ENCODE measurements at places on chromosomes 16 and 17.

GRCh38 chr16:18983565-18984434 lies at the start of gene TMC7:
Gene TMC7 (plus strand): TSS chr16:18983934. CDS start chr16:18984064, 130 bp downstream.
- no peak for DNase-seq

DNA sequence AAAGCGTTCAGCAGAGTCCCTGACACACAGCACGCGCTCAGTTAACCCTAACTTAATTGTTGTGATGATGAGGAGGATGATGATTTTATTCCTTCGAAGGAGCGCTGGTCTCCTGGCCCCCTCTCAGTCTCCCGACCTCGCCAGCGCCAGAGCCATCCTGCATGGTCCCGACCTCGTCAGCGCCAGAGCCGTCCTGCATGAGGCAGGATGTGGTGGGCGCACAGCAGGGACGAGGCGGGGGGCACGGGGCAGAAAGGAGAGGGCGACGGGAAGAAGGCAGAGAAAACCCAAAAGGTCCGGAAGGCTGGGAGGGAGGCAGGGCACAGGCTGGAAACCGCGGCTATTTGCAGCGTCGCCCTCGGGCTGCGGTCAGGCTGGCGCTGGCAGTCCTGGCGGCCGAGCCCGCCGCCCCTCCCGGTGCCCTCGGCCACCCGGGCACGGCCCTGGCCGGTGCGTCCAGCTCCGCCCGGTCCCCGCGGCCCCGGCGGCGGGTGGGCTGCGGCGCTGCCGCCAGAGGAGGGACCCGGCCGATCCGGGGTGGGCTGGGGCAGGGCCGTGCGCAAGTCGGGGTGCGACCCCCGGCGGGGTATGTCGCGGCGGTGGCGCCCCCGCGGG lies 3.0 kb upstream of the TAC4 start:
- no peak for DNase-seq

- no peak for DNase-seq
These were observed 222.7 kb downstream of the LGALS9B start for GRCh38 chr17:20244671-20245070.

- DNase-seq: no peak
These were observed 76.3 kb downstream of the LITAF start for GRCh38 chr16:11510178-11510973.

GRCh38 chr16:1751946-1752345 lies 19.4 kb downstream of the NME3 start:
- no peak for DNase-seq

DNA sequence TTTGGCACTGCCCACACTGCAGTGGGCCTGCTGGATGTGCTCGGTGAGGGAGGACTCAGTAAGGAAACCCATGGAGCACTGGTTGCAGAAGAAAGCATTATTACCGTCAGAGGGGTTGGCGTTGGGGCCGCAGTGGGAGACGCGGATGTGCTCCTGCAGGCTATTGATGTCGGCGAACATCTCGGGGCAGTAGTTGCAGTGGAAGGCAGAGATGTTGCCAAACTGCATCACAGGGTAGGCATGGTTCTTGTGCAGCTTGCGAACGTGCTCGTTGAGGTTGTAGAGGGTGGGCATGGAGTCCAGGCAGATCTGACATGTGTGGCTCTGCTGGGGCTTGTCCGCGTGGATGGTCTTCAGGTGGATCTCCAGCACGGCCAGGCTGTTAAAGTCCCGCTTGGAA lies 218.4 kb downstream of the ZNF423 start:
- no peak for DNase-seq

DNA sequence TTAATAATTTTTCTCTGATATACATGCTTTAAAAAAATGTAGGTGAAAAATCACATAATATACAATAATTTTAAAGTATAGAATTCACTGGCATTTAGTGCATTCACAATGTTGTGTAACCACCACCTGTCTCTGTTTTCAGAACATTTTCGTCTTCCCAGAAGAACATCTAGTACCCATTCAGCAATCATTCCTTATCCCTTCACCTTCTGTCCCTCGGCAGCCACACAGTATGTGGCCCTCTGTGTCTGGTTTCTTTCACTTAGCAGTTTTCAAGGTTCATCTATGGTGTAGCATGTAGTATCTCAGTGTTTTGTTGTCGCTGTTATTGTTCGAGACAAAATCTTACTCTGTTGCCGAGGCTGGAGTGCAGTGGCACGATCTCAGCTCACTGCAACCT lies 33.6 kb downstream of the PRPSAP2 start:
- DNase-seq: no peak

DNA sequence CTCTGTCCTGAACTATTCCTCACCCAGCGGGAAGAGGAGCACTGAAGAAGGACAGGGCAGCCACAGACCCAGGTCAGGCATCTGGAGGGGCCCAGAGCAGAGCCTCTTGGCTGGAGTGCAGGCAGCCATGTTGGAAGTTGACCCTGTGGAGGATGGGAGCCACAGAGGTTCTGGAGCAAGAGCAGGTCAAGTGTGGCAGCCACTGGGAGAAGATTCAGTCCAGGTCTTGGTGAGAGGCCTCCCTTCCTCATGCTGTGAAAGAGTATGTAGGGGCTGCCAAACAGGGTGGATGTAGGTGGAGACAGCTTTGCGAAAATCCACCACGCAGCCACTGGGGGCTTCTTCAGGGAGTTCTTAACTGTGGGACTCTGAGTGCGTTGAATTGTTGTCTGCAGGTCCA lies 590 bp upstream of the CD79B start:
- no peak for DNase-seq
